Mesenchymal stem cell (in vitro differentiated cells and primary cell): ENCODE measurements at places on chromosomes 16 and 17.

GRCh38 chr17:41937970-41938954 lies 7.8 kb downstream of the ODAD4 start:
- no peak for DNase-seq

DNA sequence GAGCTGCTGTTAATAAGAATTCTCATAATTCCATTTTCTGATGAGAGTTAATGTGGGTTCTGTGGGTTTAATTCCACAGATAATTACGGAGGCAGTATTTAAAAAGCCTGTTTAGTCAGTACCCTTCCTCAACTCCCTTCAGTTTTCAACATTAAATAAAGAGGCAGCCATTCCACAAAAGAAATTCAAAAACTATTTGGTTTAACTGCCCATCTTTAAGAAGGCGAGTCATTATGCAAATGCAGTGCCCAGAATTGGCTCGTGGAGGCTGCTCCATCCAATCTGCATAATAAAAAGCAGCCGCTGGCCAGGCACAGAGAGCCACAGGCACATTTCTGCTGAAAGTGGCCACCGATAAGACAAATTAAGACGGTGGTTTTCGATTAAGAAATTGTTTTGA lies 194.4 kb upstream of the TOX3 start:
- DNase-seq, result no peak

- no peak for DNase-seq
Measured at GRCh38 chr16:56591377-56592060, 2.2 kb downstream of the MT3 start.

DNA sequence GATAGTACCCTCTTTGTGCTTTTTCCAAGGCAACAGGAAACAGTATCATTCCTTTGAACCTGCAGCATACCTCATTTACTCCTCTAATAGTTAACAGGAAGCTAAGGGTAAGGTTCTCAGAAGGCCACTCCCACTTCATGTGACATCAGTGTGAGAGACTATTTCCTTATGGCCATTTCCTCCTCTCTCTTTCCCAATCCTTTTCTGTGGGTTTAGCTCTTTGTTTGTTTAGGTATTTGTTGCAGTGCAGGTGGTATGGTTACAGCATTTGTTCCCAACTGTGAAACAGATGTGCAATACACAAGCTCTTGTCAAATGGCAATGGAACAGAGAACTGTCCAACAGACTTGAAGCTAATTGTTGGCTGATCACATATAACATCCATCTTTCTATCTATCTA lies 14.7 kb downstream of the TMC5 start:
- DNase-seq, result no peak

GRCh38 chr16:56673921-56674320 lies 4.3 kb downstream of the MT1H start:
- DNase-seq, result peak; percentile 43

- no peak for DNase-seq
Measured at GRCh38 chr16:10981697-10982216, 37.4 kb downstream of the CLEC16A start.

DNA sequence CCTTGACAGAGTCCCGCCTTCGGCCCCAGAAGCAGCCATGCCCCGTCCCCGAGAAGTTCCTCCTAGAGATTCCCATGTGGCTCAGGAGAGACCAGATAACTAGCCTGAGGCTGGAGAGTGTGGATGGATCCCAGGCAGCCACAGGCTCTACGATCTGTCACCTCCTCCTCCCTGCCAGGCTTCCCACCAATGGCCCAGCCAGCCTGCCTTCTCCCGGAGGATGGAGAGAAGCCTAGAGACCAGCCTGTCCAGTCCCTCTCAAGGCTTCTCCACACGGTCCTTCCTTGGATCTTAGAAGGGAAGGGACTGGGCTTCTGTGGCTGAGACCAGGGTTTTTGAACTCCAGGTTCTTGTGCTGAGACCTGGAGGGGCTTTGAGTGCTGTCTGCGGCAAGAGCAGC lies 1.6 kb upstream of the SMTNL2 start:
- no peak for DNase-seq

DNA sequence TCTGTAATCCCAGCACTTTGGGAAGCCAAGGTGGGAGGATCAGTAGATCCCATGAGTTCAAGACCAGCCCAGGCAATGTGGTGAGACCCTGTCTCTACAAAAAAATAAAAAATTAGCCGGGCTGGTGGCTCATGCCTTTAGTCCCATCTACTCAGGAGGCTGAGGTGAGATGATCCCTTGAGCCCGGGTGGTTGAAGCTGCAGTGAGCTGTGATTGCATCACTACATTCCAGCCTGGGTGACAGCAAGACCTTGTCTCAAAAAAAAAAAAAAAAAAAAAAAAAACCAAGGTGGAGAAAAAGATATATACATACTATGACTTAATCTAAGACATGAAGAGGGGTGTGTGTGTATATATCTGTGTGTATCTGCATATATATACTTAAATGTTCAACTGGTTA lies 26.7 kb downstream of the BBS2 start:
- DNase-seq, result no peak

DNA sequence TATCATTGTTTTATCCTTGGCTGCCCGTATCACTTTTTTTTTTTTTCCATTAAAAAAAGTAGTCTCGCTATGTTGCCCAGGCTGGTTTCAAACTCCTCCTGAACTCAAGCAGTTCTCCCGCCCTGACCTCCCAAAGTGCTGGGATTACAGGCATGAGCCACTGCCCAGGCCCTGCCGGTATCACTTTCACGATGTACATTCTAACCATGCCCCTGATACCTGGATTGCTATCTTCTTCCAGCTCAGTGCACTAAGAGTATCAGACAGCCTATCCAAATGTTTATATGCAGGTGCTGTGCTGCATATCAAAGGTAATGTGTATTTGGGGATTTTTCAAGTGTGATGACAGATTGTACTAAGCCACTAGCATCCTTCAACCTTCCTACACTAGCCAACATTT lies 14.2 kb downstream of the MOSMO start:
- no peak for DNase-seq

GRCh38 chr16:67944690-67945391 lies 921 bp upstream of the LCAT start:
- no peak for DNase-seq

GRCh38 chr17:33639103-33639880 lies 346.2 kb upstream of the ASIC2 start:
- no peak for DNase-seq

DNA sequence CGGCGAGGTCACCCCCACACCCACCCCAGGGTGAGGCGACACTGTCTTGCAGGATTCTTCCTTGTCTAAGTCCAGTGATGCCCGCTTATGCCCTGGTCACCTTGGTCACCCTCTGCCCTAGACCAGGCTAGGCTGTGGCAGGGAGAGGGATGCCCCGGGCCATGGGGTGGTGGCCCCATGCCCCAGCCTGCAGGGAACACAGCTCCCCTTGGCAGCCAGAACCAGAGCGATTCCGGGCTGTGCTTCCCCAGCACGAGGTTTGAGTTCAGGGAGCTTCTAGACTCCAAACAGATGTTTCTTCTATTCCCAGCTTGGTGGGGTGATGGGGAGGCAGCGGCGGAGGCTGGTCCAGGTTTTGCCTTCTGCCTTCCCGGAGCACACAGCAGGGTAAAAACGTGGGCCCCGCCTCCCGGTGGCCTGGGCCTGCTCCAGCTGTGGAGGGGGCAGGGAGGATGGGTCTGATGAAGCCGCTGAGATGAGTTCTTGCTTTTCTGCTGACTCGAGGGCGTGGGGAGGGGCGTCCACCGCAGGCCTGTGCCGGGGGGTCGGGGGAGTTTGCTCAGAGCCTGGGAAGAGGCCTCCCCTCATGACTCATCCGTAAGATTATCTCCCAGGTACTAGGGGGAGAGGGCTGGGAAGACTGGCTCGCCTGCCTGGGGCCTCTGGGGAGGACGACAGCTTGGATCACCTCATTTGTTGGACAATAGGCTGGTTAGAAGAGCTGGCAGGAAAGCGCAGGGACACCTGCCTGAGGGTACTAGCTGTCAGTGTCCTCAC lies 15.4 kb downstream of the SMTNL2 start:
- peak; percentile 37 for DNase-seq

DNA sequence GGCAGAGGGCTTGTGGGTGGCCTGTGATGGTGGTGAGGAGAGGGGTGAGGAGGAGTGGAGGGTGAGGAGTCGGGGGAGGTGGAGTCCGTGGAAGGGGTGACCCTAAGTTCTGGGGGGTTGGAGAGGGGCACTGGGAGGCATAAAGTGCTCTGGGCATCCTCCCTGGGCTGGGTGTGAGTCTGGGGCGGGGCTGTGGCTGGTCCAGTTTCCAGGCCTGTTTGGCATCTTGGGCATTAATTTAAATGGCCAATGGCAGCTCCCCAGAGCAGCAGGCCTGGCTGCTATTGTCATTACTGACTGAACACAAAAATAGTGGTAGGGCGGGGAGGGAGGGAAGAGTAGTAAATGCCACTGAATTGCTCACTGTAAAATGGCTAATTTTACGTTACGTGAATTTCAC lies 7.7 kb upstream of the ARHGAP23 start:
- no peak for DNase-seq

GRCh38 chr17:48148029-48148770 lies 40.6 kb downstream of the SNX11 start:
- no peak for DNase-seq

DNA sequence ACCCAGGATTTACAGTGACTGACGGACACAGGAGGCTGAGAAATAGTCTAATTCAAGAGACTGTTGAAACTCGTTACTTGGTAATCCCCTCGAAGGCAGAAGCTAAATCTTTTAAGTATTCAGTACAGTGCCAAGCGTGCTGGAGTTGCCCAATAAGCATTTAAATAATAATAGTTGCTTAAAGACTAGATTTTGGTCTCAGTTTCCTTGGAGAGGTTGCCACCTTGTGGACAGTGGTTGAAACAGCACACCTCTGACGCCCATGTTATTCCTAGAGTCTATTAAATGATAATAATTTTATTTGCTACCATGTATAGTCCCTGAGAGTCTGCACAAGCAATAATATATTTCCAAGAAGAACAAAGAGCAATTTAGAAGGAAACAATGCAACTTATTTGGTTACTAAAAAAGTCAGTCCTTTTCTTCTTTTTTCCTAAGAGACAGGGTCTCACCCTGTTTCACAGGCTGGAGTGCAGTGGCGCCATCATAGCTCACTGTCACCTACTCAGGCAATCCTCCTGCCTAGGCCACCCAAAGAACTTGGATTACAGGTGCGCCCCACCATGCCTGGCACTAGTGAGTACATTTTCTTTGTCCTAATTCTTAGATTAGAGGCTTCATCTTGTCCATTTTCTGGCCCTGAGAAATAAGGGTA lies 138.0 kb upstream of the NUDT7 start:
- peak; percentile 75 for DNase-seq

- DNase-seq, result no peak
Measured at GRCh38 chr17:3271072-3271848, 26.9 kb downstream of the OR3A1 start.

DNA sequence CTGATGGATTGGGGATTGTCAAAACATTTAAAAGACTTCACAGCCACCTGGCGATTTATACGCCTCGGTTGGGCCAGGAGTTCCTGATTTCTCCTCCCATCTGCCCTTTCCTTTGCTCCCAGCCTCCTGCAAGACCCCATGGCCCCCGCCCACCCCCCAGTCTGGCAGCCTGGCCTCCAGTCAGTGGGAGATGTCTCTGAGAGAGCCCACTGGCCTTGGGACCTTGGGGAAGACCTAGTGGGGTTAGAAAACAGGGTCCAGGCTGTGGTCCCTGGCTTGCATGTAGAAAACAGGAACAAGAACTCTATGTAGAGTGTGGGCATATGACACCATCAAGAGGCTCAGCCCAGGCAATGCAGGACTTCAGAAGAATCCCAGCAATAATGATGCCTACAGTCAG lies 209.4 kb upstream of the C16orf82 start:
- no peak for DNase-seq

DNA sequence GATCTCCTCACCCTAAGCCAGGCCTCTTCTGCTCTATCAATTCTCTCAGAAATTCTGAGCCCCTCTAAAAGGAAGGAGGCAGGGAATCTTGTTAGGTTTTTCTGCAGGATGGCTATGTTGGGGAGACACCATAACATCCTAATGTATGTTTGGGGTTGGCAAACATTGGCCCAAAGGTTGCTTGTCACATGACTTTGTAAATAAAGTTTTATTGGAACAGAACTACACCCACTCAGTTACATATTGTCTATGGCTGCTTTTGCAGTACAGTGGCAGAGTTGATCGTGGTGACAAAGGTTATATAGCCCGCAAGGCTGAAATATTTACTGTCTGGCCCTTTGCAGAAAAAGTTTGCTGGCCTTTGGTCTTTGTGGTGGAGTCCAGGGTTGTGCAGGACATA lies 409.4 kb downstream of the XYLT1 start:
- DNase-seq, result no peak

GRCh38 chr17:76090517-76091129 lies 11.6 kb downstream of the ZACN start:
- no peak for DNase-seq

DNA sequence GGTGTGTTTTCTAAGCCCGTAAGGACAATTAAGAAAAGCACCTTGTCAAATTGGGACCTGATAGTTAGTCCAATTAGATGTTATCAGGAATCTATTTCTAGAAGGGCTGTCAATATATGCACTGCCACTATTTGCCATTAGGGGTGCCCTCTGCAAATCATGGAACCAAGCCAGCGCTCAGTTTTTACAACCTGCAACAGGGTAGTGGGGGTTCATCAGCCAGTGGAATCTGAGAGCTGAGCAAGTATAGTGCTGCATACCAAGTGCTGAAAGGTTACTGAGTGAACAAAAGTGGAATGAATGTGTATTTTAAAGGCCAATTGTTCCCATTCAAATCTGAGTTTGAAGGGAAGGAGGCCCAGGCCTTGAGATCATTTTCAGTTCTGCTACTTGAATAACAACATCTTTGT lies 10.4 kb downstream of the PRR11 start:
- DNase-seq, result peak; percentile 70

DNA sequence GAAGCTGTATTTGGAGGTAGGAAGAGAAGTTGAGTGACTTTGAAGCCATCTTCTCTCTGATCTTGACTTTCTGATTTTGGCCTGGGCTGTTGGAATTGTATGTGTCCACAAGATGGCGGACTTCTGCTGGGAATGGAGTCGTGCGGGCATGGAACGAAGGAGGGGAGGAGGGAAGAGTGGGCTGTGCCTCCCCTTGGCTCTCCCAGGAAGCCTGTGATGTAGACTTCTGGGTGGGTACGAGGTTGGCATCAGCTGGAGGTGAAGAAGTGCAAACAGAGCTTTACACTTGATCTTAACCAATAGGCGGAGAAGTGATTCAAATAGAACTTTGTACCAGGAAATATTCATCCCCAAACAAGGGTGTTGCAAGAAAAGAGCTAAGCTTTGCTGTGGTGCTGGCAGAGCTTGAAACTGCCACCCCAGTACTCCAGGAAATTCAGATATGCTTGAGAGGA lies 7.4 kb upstream of the TMEM220 start:
- DNase-seq, result peak; percentile 66

DNA sequence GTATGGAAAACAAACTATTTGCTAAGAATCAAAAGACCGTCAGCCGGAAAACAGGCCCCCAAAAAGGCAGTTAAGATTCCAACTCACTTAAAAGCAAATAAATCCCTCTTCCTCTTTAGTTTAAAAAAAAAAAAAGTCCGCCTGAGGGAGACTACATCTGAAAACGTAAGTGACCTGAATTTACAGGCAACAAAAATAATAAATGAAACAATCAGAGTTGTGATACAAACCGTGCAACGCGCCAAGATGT lies 1.1 kb downstream of the KANSL1 start:
- no peak for DNase-seq
